ENCODE measurements at places on chromosomes 4 and X.

- no peak for DNase-seq
Measured at GRCh38 chr4:16106956-16107355, 23.1 kb upstream of the PROM1 start.

- DNase-seq: no peak
Measured at GRCh38 chr4:153758688-153759406, 977 bp downstream of the RNF175 start.

DNA sequence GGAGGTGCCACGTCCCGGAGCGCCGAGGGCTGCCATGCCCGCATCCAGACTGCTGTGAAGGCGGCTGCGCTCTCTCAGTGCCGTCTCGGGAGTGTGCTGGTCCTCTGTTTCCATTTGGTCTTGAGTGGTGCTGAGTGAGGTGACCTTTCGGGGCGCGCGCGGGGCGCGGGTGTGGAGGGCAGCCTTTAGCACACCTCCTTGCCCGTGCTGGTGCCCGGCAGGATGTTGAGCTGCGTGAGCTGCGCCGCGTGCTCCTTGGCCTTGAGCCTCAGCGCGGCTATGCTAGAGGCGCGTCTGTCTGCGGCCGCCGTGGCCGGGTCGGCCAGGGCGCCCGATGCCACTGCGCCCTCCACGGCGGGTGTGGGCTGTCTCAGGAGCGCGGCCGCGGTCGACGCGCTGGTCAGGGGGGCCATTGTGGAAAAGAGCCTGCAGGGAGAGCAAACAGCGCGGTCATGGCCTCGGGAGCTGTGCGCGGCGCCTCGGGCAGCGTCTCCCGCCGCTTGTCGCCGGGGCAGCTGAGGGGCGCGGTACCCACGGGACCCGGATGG, 11.2 kb downstream of the ARX start:
- peak; percentile 70 for DNase-seq

GRCh38 chrX:13360146-13360545, 40.3 kb upstream of the ATXN3L start:
- DNase-seq: peak; percentile 61

DNA sequence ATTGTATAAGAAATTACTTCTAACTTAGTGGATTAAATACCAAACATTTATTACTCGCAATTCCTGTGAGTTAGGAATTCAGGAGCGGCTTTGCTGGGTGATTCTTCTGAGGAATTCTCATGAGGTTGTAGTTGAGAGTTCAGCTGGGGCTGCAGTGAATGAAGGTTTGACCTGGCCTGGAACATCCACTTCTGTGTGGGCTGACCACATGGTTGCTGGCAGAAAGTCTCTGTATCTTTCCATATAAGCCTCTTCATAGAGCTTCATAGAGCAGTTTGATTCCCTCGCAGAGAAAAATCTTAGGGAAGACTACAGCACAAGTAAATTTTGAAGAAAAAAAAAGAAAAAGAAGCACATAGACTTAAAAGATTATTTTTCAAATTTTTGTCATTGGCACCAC, 339.7 kb upstream of the NWD2 start:
- no peak for DNase-seq

DNA sequence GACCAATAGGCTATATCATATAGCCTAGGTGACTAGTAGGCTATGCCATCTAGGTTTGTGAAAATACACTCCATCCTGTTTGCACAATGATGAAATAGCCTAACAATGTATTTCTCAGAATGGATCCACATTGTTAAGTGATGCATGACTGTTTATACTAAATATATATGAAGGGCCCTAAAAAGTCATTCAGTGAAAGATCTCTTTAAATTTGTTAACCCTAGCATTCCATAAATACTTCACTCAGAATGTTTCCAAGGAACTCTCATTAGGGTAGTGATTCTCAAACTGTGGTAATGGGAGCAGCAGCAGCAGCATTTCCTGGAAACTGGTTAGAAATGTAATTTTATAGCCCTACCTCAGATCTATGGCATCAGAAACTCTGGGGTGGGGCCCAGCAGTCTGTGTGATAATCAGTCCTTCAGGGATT, 74.9 kb downstream of the PRRG1 start:
- DNase-seq: peak; percentile 62

GRCh38 chr4:124737619-124738018, 25.1 kb upstream of the ANKRD50 start:
- DNase-seq: no peak

DNA sequence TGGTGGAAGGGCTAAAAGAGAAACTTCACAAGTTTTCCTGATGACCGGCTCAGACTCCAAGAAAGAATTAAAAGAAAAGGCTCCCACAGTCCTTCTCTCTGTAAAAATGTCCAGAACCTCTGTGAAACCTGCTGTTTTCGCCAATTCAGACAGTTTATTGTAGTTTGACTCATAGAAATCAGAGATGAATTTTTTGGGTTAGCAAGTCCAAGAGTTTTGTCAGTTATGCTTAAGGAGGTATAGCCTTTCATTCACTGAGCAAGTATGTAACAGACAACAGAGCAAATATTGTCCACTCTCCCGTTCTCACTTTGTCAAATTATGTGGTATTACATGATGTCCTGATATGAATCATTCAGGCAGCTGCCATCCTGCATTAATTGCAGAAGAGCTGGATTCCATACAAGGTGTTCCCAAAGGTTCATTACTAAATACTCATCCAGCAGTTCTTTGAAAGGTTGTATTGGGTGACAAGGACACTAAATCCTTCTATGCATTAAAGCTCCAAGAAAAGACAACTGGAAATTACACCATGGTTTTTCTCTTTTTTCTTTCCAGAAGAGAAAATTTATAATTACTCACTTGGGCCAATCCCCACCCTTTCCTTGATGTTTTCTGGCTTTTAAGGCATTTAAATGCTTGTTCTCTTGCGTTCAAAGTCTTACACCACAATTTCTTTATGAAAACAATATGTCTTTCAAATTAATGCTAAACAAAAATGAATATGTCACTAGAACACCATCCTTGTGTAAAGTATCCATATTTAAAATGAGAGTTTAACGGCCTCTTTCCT, 30.0 kb upstream of the PLAC1 start:
- no peak for DNase-seq

DNA sequence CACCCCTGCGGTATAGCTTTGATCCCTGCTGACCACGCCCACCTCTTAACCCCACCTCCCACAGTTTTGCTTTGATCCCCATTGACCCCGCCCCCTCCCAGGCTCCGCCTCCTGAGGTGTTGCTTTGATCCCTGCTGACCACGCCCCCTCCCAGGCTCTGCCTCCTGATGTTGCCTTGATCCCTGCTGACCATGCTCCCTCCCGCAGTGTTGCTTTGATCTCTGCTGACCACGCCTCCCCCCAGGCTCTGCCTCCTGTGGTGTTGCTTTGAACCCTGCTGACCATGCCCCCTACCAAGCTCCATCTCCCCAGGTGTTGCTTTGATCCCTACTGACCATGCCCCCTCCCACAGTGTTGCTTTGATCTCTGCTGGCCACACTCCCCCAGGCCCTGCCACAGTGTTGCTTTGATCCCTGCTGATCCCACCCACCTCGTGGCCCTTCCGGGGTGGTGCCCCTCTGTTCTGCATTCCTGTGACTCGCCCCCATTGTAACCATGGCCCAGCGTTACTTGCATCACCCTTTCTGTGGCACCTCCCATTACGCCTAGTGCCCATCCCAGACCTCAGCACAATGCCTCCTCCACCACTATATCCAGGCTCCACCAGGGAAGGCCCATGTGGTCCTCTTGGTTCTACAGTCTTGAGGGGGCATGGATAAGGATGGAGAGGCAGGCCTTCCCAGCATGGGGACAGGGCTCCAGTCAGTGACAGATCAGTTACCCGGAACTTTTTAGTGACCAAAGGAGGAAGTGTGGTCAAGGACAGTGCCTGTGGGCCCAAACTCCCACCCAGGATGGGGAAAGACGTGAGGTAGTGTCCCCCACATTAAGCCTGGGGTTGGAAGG, 70.8 kb downstream of the ADRA2C start:
- DNase-seq: peak; percentile 35

GRCh38 chr4:142567199-142567598, 278.9 kb downstream of the INPP4B start:
- DNase-seq: no peak

DNA sequence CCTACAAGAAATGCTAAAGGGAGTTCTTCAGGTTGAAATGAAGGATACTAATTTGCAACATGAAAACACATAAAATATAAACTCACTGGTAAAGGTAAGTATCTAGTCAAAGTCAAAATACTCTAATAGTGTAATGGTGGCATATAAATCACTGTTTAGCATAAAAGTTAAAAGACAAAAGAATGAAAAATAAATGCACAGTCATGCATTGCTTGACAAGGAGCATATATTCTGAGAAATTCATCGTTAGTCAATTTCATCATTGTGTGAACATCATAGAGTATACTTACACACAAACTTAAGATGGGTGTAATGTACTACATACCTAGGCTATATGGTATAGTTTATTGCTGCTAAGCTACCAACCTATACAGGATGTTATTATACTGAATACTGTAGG, 194.4 kb upstream of the PDE5A start:
- DNase-seq: no peak

DNA sequence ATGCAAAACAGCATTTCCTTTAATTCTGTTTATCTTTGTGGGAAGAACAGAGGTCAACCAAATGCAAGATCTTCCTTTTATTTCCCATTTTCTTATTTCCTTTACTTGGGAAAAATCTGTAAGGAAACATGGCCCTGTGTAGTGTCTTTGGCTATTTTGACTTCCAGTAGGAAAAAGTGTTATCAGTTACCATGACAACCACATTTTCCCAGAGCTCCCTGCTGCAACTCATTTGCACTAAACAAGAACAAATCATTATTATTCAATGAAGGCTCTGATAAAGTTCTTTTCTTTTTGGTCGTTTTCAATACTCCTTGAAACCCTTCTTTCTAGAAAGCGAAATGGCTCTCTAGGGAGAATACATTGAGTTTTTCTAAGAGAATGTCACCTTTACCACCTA, 117.2 kb upstream of the DDX53 start:
- no peak for DNase-seq

DNA sequence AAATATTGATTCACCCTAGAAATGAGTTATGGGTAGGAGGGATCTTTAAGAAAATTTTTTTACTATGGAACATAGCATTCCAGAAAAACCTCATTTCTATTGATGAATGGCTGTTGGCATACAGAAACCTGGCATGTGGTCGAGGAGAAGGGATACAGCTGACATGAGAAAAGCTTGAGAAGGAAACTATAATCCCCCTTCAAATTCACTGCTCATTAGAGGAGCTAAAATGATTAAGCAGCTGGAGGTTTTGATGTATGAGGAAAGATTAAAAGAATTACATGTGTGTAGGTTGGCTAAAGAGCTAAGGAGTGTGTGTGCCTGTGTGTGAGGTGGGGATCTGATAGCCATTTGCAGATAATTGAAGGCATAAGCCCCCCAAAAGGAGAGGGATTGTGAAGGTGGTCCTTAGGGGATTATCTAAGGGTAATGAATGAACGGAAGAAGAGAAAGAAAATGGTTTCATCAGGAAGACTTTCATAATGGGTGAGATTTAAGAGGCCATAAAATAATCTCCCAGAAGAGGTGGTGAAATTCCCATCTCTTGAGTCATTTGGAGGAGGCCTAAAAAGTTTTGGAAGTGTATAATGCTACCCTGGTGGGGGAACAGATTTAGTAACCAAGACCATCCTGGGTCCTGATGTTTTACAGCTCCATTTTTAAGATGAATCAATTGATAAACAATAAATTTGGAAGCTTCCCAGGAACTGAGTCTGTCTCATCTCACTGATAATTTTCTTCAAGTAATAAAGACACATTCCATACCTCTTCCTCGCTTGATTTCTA, 272.0 kb upstream of the HAND2 start:
- DNase-seq: no peak

- DNase-seq: no peak
Measured at GRCh38 chr4:52935317-52935716, 73.2 kb downstream of the RASL11B start.

GRCh38 chrX:154804957-154805695, at the start of gene MPP1:
Gene MPP1 (minus strand): TSS chrX:154805485. CDS start chrX:154805373, 112 bp downstream.
- peak; percentile 84 for DNase-seq

- DNase-seq: peak; percentile 36
Measured at GRCh38 chr4:168831585-168831918, 178.5 kb downstream of the CBR4 start.

GRCh38 chrX:128929271-128930057, 593.8 kb downstream of the SMARCA1 start:
- peak; percentile 76 for DNase-seq

DNA sequence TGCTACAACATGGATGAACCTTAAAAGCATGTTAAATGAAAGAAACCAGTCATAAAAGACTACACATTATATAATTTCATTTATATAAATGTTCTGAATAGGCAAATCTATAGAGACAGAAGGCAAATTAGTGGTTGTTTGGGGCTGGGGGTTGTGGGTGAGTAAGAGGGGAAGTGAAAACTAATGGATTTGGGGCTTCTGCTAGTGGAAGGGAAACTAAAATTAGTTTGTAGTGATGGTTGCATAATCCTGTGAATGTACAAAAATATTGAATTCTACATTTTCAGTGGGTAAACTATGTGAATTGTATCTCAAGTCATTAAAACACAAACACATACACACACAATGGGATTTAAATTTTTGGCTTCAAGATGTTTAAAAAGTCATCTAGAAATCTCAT, 25.4 kb upstream of the LIMCH1 start:
- DNase-seq: no peak

DNA sequence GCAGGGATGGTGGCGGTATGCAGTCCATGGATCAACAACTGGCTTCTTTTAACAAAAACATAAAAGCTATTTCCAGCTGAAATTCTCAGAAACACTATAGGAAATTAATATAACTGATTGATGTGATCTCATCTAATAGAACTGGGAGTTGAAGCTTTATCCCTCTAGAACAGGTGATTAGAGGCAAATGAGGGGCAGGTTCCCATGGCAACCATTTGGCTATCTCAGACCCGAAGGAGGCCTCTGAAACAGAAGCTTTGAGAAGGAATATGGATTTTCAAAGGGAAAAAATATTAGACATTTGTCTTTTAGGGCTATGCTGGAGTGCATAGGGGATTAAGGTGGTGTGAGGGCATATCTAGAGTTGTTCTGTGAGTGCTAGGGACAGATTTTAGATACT, 50.0 kb downstream of the IGSF1 start:
- DNase-seq: no peak

- DNase-seq: no peak
Measured at GRCh38 chr4:124132161-124132560, 580.4 kb downstream of the ANKRD50 start.

GRCh38 chr4:10104211-10104990, 12.2 kb downstream of the WDR1 start:
- DNase-seq: no peak

DNA sequence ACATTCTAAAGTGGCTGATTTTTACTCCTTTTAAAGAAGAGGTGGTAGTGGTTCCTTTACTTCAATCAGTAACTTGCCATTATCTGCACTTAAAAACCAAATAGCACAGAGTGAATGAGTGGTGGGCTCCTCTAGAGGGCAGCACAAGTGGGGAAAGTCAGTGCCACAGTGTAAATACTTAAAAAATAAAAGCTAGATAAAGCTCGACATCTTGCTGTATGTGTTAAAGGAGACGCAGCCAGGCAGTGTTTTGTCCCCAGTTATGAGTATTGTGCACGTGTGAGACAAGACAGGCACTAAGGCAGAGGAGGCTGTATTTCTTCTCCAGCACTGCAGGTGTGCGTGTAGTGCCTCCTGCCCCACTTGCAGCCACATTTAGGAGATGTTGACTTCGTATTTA, 24.6 kb downstream of the NAP1L5 start:
- peak; percentile 30 for DNase-seq
